ENCODE measurements at places on chromosomes 7 and 10.
A peak's percentile ranks its signal among the peaks of the same experiment; 100 is the strongest.

DNA sequence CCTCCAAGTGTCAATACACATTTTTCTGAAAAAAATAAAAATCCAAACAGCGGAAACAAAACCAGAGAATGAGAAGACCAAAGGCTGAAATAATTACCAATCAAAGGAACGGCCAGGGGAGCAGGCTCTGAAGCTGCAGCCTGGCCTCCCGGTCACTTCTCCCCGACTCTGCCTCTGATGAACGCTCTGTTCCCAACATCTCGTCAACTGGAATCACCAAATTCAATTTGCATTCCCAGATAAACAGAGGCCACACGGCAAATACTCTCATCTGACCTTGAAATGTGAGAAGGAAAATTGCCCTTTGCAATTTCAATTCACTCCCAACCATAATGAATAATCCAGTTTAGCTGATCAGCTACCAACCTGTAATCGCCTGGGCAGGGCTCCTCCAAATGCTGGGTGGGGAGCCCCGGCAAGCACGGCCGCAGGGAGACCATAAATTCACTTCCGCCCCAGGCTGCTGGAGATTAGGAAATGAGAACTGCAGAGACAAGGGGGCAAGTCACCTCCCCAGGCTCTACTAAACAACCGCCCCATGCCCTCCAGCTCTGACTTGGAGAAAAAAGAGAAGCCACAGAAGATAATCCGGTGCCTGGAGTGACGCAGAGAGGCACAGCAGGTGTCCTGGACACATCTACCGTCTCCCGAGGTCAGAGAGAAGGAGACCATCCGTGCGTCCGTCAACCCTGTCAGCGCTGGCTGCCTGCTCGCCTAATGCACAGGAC is 153.2 kb downstream of the MAD1L1 start:
- DNase-seq: no peak

GRCh38 chr10:94343151-94343550 is 19.6 kb downstream of the NOC3L start:
- peak; percentile 34 for DNase-seq

- DNase-seq: no peak
These were observed 216.1 kb downstream of the HTR7 start for GRCh38 chr10:90641731-90642130.

DNA sequence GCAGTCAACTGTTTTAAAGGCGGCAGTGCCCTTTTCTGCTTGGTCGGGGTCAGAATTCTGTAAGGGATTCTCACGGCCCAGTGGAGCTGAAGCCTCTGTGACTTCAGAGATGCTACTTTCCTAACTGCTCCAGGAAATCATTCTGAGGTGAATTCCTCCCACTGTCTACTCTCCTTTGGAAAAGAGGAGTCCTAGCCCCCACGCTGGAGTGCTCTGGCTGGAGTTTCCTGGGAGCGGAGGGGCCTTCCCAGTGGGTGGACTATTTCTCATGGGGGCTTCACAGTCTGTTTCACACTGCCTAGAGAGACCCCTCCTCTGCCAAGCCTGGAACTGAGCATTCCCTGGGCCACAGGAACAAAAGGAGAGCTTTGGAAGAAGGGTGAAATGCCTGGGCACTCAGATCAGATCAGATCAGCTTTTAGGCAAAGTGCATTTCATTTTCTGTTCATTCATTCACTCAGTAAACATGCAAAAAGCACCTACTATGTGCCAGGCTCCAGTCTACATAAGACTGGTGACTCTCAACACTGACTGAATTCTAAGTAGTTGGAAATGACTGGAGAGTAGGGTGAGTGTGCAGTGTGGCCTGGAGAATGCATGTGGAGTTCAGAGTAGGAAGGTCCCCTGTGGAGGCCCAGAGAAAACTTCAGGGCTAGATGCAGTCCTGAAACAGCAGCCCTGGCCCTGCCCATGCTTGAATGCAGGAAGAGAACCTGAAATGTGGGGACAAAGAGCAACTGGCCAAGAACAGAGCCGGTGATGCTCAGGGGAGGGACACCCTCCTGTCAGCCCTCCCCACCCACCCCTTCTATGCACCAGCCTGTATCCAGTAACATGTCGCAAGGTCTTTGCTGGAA is 12.2 kb downstream of the ZNF488 start:
- no peak for DNase-seq

DNA sequence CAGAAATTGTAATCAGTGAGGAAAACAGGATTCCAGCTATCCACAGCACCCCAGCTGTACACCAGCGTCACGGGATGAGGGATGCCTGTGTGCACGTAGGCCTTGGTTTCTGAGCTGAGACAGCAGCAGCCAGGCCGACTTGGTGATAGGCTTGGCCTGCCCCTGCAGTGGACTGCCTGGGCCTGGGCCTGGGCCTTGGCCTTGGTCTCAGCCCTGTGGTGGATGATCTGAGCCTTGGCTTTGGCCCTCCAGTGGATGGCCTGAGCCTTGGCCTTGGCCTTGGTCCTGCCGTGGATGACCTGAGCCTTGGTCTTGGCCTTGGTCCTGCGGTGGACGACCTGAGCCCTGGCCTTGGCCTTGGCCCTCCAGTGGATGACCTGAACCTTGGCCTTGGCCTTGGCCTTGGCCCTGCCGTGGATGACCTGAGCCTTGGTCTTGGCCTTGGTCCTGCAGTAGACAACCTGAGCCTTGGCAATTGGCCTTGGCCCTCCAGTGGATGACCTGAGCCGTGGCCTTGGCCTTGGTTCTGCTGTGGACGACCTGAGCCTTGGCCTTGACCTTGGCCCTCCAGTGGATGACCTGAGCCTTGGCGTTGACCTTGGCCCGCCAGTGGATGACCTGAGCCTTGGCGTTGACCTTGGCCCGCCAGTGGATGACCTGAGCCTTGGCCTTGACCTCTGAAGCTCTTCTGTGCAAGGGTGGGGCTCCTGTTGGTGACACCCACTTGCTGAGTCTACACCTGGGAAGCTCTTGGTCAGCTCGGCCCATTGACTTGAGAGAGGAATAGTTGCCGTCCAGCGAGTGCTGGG is 93.8 kb downstream of the CUX1 start:
- DNase-seq: no peak

- DNase-seq: peak; percentile 69
These were observed 48.4 kb downstream of the FRMD4A start for GRCh38 chr10:14282276-14282675.

- no peak for DNase-seq
These were observed 150.9 kb downstream of the ZNF22 start for GRCh38 chr10:45151467-45152214.
